Cardiac ventricle fibroblast (primary cell): ENCODE measurements at places on chromosomes 5 and 9. TPM values are rescaled to one million over a fixed set of nuclear protein-coding genes. Genes with fewer than 3 reads are reported as not detected.

FAM81B gene
- total RNA-seq: not detected in 2 replicates

CDC25C gene
- total RNA-seq: 0.83 and 0.94 TPM in 2 replicates

CACNA1B gene
- total RNA-seq: under 0.01 TPM in 1 of 2 replicates, not detected in the other

HCN1 gene
- total RNA-seq: not detected in 2 replicates

SOHLH1 gene
- not detected in 2 replicates for total RNA-seq

MAP1B gene
- total RNA-seq: 57.2 and 168 TPM in 2 replicates

AHRR gene
- 2.9 and 3.0 TPM in 2 replicates for total RNA-seq

DDX4 gene
- not detected in 2 replicates for total RNA-seq

DPM2 gene
- total RNA-seq: 13.0 and 14.4 TPM in 2 replicates
